ENCODE measurements at places on chromosomes 13 and 19.

DNA sequence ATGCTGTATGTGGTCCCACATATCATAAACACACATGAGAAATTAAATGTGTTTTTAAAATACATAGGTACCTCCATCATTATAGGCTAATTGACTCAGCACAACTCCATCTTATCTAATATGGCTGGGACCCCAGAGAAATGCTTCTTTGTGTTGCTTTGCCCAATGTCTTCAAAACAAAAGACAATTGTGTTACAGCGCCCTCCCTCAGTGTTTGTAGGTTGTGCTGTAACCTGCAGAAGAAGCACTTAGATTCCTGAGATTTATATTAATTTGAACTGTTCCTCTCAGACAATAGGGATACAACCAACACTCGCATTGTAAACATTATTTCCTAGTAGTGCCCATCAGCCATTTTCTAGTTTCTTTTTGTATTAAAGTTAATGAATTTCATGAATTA is 303.4 kb downstream of the MZT1 start:
- DNase-seq = no peak

GRCh38 chr13:113169277-113170272 is 11.1 kb downstream of the PROZ start:
- no peak for DNase-seq

DNA sequence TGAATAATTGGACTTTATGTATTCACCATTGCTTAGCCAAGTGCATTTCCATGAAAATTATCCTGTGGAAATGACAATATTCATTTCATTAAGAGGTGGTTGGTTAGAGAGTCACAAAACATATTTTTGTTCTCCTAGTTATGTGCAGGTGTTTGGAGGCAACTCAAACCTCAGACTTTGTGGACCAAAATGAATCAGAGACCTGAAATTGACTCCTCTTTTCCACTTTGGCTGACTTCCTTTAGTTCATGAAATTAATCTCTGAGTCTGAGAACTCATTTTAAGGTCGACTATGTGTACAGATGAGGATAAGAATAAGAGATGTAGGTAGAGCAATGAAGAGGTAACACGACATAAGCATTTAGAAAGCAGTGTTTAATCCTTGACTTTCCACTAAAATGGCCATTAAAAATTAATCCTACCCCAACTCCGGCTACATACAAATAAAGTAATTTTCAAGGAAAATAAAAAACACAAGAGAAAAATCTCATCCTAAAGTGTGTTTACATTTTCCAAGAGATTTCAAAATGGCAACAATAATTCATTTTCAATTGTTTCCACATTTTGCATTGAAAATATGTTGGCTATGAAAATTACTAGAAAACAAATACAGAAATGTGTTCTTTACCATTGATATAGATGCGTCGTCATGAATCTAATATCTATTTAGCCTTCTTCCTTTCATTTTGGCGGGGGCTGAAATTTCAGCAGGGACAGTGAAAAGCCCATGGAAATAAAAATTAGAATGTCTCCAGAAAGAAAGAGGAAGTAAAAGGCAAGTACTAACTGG is 185.4 kb upstream of the CSNK1A1L start:
- no peak for DNase-seq

GRCh38 chr13:30376426-30377311 is 45.6 kb upstream of the UBE2L5 start:
- DNase-seq = no peak

DNA sequence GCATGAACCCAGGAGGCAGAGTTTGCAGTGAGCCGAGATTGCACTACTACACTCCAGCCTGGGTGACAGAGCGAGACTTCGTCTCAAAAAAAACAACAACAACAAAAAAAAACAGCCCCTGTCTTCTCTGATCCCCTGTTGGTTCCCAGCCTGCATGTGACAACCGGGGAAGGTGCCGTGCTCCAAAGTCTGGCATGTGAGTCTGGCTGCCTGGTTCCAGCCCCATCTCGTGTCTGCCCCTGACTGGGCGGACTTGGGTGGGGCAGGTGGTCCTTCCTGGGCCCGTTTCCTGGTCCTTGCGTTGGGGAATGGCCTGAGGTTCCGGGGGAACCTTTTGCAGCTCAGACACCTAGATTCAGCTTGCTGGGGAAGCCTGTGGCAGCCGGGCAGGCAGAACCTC is 50.5 kb downstream of the DNM2 start:
- no peak for DNase-seq

DNA sequence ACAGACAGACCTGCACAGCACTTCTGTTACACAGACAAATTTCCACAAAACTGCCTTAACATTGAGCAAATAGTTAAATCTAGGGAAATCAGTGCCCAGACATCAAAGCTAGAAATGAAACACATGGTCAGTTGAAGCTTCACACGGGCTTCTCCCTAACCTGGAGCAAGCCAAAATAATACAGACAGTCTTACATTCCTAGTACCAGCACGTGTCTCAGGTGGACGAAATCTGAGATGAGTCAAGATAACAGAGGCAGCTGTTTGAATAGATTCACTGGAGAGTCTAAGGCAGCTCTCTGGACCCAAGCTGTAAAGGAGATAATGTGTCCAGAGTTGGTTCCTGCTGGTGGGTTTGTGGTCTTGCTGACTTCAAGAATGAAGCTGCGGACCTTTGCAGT is 4.1 kb upstream of the ZNF699 start:
- no peak for DNase-seq

- no peak for DNase-seq
Measured at GRCh38 chr19:16091546-16092475, 15.5 kb downstream of the TPM4 start.

GRCh38 chr13:59144700-59145099 is 1019.0 kb downstream of the DIAPH3 start:
- DNase-seq = no peak

- no peak for DNase-seq
Measured at GRCh38 chr13:95955255-95955654, 97.9 kb downstream of the UGGT2 start.

- DNase-seq = no peak
Measured at GRCh38 chr13:62847520-62847919, 1431.9 kb upstream of the PCDH20 start.

DNA sequence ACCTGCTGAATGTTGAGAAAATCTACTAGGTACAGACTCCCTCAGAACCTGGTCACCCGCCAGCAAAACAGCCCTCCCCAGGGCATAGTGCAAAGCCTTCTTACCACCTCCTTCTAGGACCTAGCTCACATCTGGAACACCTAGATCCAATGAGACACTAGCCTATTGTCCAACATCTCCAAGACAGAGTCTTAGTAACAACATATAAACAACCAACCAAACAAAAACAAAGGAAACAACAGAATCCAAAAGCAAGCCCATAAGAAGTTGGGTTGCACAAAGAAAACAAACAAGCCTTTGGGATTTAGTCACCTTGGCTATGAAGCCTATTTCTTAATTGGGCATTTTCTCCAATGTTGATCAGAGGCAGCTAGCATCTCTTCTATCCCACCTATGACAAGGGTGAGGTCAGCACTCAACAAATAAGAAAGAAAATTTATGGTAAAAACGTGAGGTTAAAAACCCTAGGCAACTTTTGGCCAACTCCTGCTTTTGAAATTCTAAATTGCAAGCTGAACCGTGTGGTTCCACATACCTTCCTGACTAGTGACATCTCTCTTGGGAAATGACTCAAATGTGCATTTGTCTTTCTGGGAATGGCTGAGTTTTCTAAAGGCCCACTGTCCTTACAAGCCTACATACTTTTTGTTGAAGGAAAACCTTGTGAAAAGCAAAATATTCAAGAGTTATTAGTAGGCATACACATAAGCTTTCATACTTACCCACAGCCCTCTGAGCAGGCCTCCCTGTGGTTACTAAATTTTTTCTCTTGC is 66.7 kb downstream of the FAM216B start:
- DNase-seq = no peak

DNA sequence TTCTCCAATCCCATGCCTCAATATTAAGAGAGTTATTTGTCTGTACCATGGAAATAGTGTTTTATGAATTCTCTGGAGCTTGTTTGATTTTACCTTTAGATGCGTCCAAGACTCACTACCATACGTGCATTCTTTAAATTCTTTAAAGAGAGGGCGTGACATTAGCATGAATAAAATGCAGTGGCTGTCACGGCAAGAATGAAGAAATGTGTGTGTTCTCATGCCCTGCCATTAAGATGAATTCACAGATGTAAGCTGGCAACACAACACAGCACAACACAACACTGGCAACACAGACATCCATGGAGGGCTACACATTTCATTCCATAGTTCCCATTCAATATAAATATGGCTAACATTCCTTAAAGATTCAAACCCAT is 213.4 kb downstream of the ENOX1 start:
- no peak for DNase-seq

GRCh38 chr13:87810920-87811344 is 139.8 kb downstream of the SLITRK5 start:
- DNase-seq = no peak

DNA sequence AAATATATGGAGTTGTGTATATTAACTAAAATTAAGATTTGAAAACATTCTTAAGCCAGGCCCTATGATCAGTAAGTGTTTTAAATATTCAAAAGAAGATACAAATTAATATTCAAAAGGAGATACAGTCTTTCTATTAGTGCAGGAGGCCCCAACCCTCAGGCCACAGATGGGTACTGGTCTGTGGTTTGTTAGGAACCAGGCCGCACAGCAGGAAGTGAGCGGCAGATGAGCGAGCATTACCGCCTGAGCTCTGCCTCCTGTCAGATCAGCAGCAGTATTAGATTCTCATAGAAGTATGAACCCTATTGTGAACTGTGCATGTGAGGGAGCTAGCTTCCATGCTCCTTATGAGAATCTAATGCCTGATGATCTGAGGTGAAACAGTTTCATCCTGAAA is 232.9 kb downstream of the FOXO1 start:
- no peak for DNase-seq

- DNase-seq = no peak
Measured at GRCh38 chr13:73136776-73137175, 78.0 kb downstream of the KLF5 start.

DNA sequence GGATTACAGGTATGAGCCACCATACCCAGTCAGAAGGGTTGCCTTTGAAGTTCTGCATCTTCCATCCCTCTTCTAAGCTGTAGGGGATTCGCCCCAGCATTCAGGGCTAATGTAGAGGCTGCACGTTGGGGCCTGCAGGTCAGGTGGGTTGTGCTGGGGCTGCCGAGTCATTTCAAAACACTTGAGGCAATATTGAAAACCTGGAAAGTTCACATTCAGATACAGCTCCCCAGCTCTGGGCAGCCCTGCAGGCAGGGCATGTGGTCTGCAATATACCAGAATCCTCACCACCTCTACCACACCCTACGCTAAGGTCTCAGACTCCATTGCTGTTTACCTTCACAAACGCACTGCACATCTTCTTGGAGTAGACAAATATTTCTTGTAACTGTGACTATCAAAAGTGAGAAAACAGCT is 24.6 kb downstream of the CCNE1 start:
- no peak for DNase-seq

- no peak for DNase-seq
Measured at GRCh38 chr13:102172406-102172805, 229.4 kb downstream of the FGF14 start.

DNA sequence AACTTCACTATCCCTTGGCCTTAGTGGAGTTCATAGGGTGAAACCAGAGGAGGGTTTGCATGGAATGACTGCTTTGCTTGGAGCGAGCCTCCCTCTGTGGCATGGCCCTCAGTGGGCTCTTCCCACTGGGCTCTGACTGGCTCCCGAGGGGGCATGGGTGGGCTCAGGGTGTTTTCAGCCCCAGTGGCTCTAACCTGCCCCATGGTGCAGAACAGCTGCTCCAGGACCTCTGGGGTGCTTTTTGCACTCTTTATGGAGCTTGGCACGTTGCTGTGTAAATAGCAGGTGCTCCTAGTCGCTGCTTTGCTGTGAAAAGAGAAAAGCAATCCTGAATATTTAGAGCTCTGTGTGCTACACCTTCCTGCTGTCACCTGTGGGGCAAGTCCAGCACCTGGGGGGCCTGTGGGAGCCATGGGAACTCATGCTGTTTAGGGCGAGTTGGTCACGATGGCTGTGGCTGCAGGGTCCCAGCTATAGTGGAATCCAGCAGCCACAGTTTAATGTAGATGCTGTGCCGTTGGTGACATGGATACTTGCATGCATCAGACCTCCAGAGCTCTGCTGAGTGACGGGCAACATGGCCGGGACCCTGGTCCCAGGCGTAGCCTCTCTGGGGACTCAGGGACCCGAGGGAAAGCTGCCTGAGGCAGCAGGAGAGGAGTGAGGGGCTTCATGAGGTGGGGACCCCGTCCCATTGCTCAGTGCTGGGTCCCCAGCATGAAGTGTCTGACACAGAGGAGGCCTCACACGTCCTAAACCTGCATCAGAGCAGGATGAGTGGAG is 14.3 kb upstream of the MCF2L start:
- no peak for DNase-seq

DNA sequence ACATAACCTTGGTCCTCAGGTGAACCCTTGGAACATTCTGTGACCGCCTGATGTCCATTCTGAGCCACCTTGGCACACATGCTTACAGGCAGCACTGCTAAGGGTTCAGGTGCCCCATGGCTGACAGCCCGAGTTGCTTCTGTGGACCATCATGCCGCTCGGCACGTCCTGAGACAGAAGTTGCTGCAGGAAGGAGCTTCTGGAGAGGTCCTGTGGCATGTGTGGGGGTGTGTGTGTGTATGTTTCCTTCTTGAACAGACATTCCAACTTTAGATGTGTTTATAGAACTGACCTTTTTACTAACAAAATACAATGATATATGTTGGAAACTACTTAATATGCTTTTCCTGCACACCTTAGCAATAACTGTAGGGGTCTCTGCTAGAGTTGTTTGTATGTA is 4.8 kb upstream of the C1QTNF9 start:
- DNase-seq = no peak

DNA sequence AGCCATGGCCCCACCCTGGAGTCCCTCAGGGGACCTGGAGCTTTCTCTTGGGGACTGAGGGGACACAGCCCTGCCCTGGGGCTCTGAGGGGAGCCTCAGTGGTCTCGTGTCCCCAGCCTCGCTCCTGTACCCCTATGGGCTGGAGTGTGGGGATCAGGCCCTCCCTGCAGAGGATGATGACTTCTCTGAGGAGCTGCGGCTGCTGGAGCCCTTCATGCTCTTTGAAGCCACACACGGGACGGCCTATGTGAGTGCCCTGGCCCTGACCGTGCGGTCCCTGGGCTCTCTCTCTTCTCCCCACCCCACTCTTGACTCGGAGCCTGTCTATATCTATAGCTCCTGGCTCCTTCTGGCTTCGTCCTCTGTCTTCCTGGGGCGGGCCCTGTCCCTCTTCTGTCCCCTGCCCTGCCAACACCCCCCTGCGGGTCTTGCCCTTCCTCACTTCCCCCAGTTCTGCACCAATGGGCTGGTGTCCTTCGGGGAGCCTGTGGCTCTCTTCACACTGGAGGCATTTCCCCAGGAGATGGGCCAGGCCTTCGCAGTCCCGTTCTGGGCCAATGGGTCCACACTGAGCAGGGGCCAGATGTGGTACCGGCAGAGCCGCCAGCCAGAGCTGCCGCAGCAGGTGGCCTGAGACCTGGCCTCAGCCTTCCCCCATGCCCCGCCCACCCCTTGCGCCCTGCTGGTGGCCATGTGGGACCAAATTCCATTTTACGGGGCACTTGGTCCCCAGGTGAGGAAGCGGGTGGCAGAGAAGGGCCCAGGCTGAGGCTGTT is 33.1 kb downstream of the HPN start:
- DNase-seq = no peak
